ENCODE measurements at places on chromosomes 4 and X.

- no peak for DNase-seq
These were observed 183.0 kb downstream of the GBA3 start for GRCh38 chr4:22875587-22876257.

DNA sequence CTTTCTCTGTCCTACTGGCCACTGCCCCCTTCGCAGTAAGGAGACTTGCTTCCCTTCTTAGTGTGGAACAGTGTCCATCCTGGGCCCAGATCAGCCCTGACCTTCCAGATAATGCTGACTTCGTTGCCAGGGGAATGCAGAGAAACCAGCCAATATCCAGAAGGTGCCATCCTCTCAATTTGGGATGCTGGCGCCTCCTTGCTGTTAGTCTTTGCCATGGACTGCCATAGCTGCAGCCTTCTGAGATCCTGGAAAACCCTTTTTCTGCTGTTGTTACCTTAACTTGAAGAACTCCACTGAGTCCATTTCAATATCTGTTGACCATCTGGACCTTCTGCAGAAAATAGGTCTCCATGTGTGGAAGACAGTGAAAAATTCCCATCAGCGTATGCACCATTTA, 21.8 kb downstream of the RAI2 start:
- DNase-seq = peak; percentile 44

DNA sequence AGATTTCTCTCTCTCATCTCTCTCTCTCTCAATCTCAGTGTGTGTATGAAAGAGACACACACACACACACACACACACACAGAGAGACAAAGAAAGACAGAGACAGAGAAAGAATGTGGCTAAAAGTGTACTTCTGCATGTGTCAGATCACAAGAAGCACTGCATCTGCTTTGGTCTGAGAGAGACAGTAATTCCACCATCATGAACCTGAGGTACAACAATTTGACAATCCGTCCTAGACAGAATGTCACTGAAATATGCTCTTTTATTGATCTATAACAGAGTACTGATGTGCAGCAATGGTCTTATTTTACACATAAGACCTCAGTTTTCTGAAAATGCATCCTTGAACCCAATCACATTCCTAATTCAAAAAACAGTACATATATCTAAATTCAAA, 576.2 kb upstream of the SMIM31 start:
- DNase-seq = no peak

- peak; percentile 77 for DNase-seq
These were observed 260.9 kb upstream of the RPS6KA3 start for GRCh38 chrX:20527558-20528011.

GRCh38 chr4:2598511-2599303, 62.3 kb downstream of the FAM193A start:
- peak; percentile 55 for DNase-seq

DNA sequence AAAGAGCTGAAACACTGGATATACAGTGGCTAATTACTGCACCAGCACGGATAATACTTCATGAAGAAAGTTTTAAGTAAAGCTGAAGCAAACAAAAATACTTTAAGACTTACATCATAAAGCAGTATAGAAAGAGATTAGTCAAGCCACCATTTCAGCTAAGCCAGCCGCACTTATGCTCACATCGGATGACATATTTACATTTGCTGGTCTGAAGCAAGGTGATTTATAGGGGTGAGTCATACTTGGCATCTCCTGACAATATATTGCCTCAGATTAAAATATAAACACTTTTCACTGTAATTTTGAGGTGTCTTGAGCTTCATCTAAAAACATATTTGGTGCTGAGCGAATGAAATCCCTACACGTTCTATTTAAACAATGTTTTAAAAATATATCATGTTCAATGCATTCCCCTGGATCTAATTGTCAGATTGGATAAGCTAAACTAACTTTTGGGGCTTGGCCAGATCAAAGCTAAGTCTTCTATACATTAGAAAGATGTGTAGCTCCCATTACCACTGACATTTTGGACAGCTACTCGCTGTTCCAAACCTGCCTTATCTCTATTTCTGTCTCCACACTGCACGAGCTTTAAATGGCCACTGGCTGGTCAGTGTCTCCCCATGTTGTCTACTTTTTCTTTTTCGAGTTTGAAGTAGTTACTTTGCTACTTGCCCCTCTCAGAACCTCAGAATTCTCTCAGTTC, 103.2 kb downstream of the VCX2 start:
- DNase-seq = no peak

GRCh38 chr4:4800646-4801408, 58.6 kb upstream of the MSX1 start:
- no peak for DNase-seq

GRCh38 chr4:37792241-37792640, 34.2 kb upstream of the PGM2 start:
- no peak for DNase-seq

DNA sequence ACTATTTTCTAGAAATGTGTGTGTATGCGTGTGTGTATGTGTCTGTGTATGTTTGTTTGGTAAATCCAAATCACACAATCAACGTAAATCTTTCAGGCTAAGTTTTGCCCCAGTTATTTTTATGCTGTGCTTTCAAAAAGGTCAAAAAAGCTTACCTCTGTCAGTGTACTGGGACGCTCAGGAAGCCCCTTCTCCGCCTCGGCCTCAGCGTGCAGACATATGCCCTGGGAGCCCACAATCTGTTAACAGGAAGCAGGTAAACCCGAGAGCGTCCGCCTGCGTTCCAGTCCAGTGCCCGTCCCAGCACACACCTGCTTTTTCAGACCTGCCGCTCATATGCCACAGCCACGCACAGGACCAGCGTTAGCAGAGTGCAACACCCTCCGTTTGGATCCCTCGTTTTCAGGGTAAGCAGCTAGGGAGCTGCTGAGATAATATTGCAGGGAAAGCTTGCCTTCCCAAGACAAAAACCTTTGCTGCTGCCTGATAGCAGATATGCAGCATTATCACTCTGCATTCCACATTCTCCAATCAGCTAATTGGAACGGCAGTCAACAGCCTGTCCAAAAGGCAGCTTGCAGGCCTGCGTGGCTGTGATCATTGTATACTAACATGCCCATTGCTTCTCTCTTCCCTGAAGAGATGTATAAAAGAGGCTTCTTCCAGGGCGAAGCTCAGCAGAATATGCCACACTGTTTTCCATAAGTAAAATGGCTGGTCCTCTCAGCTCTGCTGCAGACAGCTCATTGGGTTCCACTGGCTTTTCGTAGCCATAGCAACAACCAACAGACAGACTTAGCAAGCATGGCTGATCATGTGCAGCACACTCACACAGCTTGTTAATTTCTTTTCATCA, at the start of gene SORBS2:
SORBS2 (minus strand) TSS at position 686 of the 856 bp plus-strand sequence. CDS start 121,623 bp downstream, outside the sequence.
- peak; percentile 92 for DNase-seq

DNA sequence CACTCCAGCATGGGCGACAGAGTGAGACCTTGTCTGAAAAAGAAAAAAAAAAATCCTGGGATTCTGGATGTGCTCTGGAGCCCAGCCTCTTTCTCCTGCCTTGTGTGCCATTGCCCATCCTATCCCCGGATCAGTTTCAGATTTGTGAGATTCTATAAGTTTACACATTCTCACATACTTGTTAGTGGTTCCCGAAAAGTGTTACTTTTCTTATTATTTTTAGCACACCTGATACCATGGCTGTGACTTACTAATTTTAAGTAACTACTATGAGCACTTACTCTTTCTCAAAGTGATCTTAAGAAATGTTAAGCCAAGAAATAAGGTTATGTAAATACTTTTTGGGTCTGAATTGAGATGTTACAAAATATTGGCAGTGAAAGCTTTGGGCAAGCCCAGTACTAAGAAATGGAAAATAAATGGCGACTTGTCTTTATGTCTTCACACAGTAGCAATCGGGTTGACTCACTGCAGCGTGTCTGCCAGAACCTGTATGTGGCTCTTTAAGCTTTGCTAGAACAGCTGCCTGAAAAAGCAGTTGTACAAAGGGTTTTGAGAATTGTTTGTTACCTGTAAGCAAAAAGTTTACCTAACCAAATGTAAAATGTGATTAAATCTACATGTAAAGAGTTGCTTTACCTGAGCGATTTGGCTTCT, 118.7 kb downstream of the KLHL8 start:
- no peak for DNase-seq

DNA sequence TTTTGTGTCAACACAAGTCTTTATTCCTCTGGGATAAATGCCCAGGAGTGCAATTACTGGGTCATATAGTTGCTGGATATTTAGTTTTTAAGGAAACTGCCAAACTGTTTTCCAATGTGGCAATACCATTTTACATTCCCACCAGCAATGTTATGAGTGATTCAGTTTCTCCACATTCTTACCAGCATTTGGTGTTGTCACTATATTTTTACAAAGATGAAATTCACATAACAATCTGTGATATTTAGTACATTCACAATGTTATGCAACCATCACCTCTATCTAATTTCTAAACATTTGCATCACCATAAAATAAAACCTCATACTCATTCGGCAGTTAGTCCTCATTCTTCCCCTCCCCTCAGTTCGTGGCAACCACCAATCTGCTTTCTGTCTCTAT, 75.0 kb downstream of the MAMLD1 start:
- DNase-seq = no peak

DNA sequence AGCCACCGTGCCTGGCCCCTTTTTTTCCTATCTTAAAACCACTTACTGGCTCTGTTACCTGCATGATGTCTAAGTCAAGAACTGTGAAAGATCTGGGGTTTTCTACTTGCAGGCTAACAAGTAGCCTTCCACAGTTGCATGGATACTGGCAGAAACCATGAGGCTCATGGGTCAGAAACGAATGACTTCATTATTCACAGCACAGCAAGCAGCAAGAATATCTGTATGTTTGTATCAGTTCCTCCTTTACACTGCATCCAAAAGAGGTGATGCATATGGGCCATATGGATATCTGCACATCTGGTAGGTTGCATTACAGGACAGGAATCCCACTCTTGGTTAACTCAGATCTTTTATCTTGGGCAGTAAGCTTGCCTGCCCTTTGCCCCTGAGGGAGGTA, 154.9 kb upstream of the NUDT6 start:
- no peak for DNase-seq

- no peak for DNase-seq
These were observed 1.4 kb downstream of the AR start for GRCh38 chrX:67545036-67545821.

DNA sequence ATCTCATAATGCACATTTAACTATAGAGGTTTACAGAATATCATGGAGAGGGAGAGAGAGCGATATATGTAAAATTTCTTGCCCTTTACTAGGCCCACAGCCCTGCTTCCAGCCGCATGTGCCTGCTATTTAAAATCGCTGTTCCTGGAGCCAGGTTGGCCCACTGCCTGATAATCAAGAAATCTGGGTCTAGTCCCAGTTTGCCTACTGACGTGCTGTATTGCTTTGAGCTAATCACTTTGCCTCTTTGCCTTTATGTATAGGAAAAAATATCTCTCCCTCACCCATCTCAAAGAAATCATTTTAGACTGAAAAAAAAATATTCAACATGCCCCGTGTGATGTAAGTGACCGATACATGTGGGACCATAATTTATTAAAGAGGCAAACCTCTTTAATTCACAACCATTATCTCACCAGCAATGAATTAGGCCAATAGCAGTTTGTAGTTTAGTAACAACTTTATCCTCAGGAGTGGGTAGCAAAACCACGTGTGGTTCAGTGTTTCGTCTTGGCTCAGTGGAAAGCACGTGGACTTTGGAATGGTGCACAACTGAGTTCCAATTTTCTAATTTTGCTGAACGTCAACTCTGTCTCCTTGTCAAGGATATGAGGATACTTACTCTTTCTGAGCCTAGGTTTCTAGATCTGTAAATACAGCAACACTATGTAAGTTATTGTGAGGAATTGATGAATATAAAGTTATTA, 62.6 kb downstream of the GRXCR1 start:
- peak; percentile 94 for DNase-seq

Measured in G401 (cell line).